CD4-positive, alpha-beta T cell treated with Interleukin-21 for 1 hour (primary cell): ENCODE measurements at places on chromosomes 12 and 14.
A peak's percentile ranks its signal among the peaks of the same experiment; 100 is the strongest.

DNA sequence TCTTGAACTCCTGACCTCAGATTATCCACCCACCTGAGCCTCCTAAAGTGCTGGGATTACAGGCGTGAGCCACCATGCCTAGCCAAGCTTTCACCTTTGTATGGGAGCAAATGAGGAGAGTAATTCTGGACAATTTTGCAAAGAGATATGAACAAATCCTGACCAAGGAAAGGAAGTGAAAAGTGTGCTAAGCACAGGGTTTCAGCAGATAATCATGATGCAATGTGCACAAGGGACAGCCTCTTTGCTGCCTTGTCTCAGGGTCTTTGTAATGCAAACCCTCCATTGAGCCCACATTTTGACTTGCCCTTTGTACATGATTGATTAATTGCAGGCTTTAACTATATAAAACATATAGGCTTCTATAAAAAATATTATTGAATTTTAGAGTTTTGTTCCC lies 9.2 kb upstream of the PYGL start:
- DNase-seq: no peak

DNA sequence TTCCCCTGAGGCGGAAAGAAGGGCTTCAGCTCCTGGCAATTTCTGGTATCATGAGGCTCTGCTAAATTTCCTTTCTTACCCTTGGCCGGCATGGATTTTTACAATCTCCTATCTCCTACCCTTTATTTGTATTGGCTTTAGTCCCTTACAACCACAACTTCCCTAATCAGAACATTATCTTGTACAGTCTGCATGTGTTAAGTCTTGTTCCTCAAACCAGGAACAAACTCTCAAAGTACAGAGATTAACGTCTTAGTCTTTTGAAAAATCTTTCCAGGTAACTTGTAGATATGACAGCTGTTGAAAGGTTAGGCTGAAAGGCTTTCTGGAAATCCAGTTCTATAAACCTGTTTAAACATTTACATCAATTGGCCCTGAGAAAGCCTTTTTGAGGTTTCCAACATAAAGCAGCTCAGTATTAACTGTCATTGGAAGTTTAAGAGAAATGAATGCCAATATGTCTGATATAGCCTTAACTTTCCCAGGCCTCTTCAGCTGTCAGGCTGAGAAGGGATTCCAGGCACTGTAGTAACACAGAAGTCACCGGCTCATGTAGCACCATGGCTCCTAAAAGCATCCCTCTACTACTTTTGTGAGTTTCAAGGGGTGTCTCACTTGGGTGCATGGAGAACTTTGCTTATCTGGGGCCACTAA lies 360.5 kb downstream of the FUT8 start:
- no peak for DNase-seq

DNA sequence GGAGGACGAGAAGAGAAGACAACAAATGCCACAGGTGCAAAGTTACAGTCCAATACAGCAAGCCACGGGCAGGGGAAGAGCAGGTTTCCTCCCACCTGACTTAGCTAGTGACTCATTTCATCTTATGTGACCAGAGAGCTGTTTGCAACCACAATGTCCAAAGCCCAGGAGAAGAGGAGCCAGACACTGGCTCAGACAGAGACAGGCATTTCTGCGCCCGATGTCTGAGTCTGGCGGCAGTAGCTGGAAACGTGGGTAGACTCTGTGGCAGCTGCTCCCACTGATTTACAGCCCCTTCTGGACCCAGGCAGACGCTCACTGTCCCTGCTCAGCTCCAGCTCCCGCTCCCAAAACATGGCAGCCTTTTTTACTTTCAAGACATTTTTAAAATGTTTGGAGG lies 60.0 kb downstream of the CHGA start:
- DNase-seq: no peak

GRCh38 chr12:131894981-131895639 lies 688 bp downstream of the ULK1 start:
- DNase-seq: no peak

GRCh38 chr12:4910502-4911315 lies 1.0 kb downstream of the KCNA1 start:
- no peak for DNase-seq

DNA sequence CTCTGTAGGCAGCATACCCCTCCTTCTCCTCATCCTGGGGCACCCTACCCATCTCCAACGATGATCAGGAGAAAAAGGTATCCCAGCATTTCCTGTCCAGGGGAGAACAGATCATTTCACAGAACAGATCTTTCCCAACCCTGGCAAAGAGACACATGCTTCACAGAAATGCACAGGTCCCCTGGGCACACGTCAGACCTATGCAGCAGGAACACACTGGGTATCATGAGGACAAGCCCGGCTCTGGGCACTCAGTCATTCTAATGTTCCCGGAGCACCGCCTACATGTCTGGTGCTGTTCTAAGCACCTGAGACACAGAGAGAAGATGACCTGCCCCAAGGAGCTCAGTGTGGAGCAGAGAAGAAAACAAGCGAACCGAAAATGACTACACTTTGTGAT lies 56.2 kb downstream of the ACTN1 start:
- DNase-seq: no peak

GRCh38 chr12:109147954-109148353 lies 31.6 kb downstream of the ACACB start:
- no peak for DNase-seq

- no peak for DNase-seq
Measured at GRCh38 chr12:19964549-19964948, 403.8 kb upstream of the PDE3A start.

GRCh38 chr12:131948166-131948712 lies 1.5 kb upstream of the EP400 start:
- DNase-seq: no peak

- DNase-seq: no peak
Measured at GRCh38 chr14:20712904-20713303, 24.3 kb downstream of the ANG start.

DNA sequence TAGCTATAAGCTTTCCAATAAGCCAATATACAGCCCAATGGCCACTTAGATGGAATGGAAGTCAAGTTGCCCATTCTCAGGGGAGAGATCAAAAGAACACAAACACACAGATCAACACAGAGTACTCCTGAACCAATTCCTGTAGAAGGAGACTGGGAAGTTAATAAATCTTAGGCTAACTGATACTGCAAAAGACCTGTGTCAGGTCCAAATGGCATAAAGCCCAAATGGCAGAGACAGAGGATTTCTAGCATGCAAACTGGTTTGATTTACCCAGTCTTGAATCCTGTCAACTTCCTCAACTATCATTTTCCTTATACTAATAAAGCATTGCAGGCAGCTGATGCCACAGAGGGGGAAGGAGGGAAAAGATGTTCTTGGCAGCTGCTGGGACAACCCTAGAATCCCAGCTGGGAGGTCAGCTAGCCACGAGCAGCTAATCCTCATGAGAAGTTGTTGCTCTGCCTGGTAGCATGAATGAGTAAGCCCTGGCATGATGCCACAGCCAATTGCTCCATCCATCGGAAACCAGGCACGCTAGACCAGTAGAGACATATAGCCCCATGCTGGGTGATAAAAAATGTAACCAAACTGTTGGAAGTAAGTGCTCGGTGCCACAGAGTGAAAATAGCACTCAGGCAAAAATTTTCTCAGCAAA lies 26.2 kb downstream of the ANG start:
- DNase-seq: no peak

- DNase-seq: no peak
Measured at GRCh38 chr14:56358851-56359614, 220.6 kb upstream of the TMEM260 start.

DNA sequence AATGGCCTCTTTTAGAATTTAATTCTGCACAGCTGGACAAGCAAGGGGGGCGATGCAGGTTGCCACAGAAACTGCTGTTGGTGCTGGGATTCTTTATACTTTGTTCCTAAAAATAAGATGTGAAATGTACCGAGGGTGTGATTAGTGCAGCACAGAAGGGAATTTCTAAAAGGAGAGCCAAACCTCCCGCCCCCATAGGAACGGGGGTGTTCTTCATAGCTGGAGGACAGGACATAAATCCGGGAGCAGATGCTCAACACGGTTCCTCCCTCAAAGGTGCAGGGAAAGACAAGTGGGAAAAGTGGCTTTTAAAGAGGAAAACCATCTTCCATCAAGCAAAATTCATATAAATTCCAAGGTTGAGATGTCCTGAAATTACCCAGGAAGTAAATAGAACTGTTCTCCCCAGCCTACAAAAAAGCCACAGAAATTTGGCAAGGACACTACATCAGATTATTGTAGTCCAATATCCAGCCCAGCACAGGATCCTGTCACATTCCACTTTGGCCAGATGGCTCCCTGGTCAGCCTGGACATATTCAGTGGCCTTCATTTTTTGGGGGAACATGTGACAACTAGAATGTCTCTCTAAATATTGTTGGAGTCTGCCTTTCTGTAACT lies 51.4 kb upstream of the TMX1 start:
- DNase-seq: no peak

DNA sequence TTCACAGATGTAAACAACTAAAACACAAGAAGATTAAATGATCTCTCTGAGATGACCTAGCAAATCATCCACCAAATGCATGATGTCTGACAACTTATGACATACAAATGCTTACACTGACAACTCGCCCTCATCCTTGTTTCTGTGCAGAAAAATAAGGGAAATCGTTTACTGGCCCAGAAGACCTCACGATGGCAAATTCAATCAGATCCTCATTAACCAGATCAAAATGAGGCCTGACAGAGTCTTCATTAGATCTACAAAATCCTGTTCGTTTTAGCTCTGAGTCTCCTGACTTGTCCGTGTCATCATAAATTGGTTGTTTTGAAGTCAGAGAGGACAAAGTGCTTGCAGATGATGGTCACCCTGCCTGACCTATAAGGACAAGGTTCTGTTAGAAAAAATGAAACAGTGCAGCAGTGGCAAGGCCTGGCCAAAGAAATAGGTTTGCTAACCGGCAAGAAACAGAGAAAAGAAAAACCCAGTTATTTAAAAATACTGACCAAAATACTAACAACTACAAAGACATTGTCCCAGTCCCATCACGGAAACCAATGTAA lies 109.5 kb downstream of the BTG1 start:
- DNase-seq: no peak

DNA sequence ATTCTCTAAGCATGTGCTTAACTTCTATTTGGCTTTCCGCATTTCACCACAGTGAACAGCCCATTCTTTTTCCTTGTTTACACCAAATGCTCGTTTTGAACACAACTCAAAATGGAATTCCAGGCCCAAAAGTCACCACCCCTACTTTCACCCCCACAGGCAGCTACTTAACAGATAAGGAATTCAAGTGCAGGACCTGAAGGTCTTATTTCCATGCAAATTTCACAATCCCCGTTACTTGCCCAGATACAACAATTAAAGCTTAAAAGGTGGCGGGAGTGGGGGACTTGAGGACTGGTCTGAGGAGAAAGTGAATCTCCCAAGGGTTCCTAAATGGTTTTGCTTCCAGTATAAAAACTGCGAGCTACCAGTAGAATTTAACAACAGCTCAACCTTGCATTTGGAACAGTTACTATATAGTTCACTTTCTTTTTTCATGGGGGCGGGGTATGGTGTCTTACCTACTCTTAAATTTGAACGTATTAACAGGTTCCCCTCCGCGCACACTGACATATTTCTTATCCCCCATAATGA lies 3.7 kb downstream of the USP44 start:
- DNase-seq: peak; percentile 21

DNA sequence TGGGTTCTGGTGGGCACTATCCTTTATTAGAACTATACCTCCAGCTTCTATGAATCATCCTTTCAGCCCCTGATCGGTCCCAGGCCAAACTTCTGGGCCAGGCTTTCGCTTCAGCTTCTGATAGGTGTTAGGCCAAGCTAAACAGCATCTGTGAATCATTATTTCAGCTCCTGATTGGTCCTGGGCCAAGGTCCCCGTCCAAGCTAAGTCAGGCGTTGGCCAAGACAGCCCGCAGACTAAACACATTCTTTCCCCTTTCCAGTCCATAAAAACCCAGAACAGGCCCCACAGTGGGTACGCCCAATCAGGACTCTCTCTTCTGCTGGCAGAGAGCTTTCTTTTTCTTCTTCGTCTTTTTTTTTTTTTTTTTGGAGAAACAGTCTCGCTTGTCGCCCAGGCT lies 1808.9 kb upstream of the SEL1L start:
- DNase-seq: no peak

GRCh38 chr14:23937203-23937602 lies 16.4 kb upstream of the DHRS4 start:
- DNase-seq: no peak

- DNase-seq: no peak
Measured at GRCh38 chr14:69355607-69356281, 42.4 kb downstream of the ERH start.

- no peak for DNase-seq
Measured at GRCh38 chr14:57656853-57657252, 163.2 kb upstream of the CCDC198 start.

- DNase-seq: no peak
Measured at GRCh38 chr12:31570880-31571279, 20.1 kb downstream of the DENND5B start.

GRCh38 chr12:102948941-102949352 lies 8.5 kb upstream of the ASCL1 start:
- DNase-seq: peak; percentile 39

DNA sequence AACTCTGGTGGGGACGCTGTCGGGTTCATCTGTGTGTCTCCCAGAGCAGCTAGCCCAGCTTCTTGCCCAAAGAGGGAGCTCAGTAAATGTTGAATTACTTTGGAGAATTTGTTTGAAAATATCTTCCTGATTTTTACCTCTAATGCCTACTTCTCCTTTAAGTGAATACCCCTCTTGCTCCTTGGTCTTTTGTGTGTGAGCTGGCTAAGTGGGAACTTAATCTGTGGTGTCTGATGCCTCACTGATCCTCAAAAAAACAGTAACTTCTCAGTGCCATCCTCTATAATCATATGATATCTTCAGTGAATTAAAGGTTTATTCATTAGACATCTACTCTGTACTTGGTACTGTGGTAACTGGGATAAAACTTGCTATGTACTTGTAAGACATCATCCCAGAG lies 7.7 kb upstream of the PSMA6 start:
- DNase-seq: no peak

DNA sequence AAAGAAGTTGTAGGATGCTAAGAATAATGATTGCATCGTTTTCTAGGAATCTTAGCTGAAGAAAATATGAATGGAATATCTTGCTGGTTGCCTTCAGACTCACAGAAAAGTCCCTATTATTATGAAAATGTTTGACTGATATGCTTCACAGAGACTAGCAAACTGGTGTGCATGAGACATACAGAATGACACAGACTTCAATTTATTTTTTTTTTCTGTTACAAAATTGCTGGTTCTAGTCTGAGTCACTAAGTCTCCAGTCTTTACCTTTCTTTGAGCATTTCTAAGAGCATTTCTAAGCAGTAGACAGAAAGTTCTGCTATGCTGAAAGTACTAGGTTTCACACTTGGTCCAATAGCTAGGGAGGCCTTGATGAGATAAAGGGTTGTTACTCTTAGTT lies 377.6 kb upstream of the ATP2B1 start:
- DNase-seq: no peak

GRCh38 chr12:4273273-4273651 lies 300 bp upstream of the CCND2 start:
- no peak for DNase-seq

- no peak for DNase-seq
Measured at GRCh38 chr14:76727384-76727783, 33.9 kb upstream of the VASH1 start.

- DNase-seq: no peak
Measured at GRCh38 chr12:80778005-80778541, 61.4 kb downstream of the MYF5 start.
